ENCODE measurements at places on chromosomes 2 and 18.

GRCh38 chr2:173205375-173205774 lies 129.7 kb downstream of the MAP3K20 start:
- no peak for DNase-seq

GRCh38 chr18:13217466-13217961 lies 1.0 kb upstream of the LDLRAD4 start:
- peak; percentile 13 for DNase-seq

- peak; percentile 92 for DNase-seq
Observed at GRCh38 chr2:215332872-215333595, 21.2 kb downstream of the ATIC start.

DNA sequence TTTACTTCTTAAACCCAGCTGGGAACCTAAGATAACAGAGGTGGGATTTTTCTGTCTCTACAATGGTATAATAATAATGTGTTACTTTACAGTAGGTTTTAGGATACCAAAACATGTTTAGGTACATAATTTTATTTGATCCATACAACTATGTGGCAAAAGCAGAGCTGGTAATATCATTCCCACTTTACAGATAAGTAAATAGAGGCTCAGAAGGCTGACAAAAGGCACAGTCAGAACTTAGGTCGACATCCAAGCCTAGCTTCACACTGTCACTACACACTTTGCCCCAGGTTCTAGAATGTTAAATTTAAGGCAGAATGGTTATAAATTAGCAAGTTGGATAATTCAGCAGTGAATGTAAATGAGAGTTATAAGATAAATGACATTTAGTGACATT lies 189.6 kb upstream of the PARD3B start:
- DNase-seq = no peak

GRCh38 chr18:21162786-21163185 lies 51.2 kb upstream of the ROCK1 start:
- no peak for DNase-seq

- no peak for DNase-seq
Observed at GRCh38 chr18:24543086-24543794, 82.8 kb downstream of the HRH4 start.
